ENCODE measurements at places on chromosomes 7 and 10.

GRCh38 chr7:141158561-141158960 is 84.7 kb downstream of the TMEM178B start:
- no peak for DNase-seq

GRCh38 chr7:94239661-94240234 is 154.9 kb upstream of the COL1A2 start:
- no peak for DNase-seq

DNA sequence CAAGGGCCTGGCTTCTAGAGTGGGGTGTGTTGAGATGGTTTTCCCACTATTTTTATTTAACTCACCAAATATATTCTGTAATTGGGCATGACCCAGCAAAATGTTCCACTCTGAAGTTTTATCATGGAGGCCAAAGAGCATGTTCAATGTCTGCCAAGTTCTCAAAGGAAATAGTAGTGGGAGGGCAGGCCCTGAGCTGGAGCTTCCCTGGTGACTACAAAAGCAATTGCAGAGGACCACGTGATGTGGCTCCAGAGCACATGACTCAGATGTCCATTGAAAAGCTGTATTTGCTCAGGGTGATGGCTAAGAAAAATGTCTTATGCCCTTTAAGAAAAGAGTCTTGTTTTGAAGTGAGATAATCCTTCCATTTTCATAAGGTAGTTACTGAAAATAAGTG is 1024.8 kb downstream of the LRMDA start:
- DNase-seq = no peak

- no peak for DNase-seq
Observed at GRCh38 chr10:131396121-131397050, 84.9 kb upstream of the TCERG1L start.

GRCh38 chr7:47039904-47040303 is 542.0 kb downstream of the TNS3 start:
- no peak for DNase-seq

DNA sequence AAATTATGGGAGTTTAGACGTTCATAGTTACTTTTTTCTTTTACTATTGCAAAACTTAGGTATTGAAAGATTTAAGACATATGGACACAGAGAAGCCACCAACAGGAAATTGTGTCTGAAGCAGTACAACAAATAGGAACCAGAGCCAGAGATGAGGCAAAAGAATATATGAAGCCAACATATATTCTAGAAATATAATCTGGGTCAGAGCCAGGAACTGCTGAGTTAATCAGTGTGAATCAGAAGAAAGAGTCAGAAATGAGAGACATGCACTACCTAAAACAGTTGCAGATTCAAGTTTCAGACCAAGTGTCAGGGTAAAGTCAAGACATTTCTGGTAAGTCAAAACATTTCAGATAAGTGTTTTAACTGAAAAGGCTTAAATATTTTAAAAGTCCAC is 67.7 kb downstream of the DGKB start:
- no peak for DNase-seq

DNA sequence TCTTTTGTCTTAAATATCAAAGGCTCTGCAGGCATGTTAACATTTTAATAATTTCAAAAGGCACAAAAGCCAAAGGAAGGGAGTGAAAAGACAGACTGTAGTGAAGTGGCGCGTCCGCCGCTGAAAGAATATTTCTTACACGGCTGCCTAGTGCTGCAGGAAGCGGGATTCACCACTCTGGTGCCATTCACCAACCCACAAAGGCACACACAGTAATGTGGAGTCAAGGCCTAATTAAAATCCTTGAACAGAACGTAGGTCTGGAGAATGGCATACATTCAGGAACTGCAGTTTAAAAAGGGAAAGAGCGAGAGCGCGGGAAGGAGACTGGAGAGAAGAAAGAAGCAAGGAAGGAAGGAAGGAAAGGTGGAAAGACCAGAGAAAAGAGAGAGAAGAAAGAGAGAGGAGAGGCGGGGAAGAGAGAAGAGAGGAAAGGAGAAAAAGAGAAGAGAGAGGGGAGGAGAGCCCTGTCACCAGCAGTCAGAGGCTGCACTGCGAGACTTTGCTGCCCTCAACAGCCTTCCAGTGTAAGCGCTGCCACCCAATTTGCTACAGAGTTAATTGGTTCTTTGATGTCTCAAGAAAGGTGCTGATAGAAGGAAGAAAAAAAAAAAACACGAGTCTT is 554.0 kb downstream of the MDFIC start:
- peak; percentile 61 for DNase-seq

DNA sequence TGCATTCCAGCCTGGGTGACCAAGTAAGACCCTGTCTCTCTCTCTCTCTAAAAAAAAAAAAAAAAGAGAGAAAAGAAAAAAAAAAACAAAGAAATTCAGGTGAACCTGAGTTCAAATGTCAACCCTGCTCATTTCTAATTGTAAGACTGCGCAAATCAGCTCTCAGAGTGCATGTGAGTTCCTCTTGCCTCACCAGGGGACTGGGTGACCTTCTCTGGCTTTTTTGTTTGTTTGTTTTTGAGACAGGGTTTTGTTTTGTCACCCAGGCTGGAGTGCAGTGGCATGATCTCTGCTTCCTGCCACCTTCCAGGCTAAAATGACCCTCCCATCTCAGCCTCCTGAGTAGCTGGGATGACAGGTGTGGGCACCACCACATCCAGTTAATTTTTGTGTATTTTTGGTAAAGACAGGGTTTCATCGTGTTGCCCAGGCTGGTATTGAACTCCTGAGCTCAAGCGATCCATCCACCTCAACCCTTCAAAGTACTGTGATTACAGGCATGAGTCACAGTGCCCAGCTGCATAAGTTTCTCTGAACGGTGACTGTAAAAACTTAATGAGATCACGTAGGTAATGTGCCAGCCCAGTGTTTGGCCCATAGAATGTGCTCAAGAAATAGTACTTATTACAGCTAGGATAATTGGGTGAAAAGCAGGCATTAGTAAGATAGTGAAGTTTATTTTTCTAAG is 45.3 kb upstream of the BAMBI start:
- no peak for DNase-seq

- DNase-seq = no peak
Observed at GRCh38 chr10:124279298-124279697, 139.4 kb downstream of the OAT start.

DNA sequence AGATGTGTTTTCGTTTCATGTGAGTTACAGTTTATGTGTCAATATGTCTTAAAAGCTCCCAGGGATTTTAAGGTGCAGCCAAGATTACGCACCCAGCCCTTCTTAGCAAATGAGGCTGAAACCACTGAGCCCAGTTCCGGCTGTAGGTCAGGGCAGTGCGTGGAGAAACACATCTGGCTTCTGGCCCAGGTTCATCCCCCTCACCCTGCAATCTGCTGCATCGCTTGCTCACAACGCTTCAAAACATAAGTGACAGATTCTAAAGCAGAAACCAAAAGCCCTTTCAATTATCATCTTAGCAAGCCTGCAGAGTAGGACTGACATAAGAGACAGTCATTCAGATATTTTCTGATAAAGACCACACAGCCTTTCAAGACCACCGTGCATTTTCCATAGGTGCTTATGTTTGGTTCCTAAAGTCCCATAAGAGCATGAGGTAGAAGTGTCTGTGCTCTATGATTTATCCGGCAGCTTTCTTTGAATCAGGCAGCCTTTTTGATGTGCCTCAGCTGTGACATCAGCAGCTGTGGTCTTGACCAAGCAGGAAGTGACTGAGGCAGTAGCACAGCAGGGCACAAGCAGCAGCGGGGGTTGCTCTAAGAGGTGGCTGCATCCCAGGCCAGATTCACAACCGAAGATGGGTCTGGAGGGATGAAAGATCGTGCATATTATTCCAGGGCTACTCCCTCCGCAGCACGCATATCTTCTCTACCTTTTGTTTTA is 72.1 kb upstream of the LYZL2 start:
- DNase-seq = no peak

GRCh38 chr10:27998178-27998953 is 513 bp downstream of the ODAD2 start:
- DNase-seq = no peak

DNA sequence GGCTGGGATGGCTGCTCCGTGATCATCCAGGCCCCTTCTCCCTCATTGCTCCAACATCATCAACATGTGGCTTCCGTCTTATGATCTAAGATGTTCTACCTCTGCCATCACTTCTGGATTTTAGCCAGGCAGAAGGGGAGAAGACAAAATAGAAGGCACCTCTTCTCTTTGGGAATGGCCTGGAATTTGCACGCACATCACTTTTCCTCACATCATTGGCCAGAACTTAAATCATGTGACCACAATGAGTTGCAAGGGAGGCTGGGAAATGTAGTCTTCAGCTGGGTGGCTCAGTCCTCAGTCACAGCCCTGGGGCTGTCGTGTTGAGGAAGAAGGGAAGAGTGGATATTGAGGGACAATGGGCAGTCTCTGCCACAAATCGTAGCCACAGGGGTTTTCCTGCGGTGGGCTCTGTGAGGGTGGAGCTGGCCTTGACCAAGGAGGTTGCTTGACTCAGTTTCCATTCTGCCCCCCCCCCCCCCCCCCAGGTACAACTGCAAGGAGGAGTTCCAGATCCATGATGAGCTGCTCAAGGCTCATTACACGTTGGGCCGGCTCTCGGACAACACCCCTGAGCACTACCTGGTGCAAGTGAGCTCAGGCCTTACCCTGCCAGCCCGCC is 50.3 kb downstream of the PALD1 start:
- DNase-seq = no peak

DNA sequence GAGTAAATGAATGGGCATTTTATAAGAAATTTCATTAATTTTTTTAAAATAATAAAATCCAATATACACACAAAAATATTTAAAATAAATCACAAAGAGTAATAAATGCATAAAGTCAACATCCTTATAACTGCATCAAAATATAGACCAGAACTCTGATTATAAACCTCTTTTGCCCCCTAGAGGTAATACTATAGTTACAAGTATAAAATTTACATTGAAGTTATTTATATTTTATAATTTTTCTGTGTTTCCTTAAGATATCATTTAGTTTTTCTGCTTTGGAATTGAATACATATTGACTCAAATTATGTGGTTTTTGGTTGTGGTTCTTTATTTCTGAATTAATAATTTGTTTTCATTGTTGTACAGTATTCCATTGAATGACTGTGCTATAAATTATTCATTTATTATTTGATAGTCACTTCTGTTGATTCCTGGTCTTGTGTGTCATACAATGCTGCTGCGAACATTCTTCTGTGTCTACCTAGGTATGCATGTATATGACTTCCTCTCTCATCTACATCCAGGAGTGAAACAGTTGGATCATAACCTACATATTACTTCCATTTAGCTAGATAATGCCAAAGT is 673.6 kb downstream of the IPMK start:
- DNase-seq = no peak

GRCh38 chr10:74047304-74047703 is 49.4 kb downstream of the VCL start:
- DNase-seq = no peak

DNA sequence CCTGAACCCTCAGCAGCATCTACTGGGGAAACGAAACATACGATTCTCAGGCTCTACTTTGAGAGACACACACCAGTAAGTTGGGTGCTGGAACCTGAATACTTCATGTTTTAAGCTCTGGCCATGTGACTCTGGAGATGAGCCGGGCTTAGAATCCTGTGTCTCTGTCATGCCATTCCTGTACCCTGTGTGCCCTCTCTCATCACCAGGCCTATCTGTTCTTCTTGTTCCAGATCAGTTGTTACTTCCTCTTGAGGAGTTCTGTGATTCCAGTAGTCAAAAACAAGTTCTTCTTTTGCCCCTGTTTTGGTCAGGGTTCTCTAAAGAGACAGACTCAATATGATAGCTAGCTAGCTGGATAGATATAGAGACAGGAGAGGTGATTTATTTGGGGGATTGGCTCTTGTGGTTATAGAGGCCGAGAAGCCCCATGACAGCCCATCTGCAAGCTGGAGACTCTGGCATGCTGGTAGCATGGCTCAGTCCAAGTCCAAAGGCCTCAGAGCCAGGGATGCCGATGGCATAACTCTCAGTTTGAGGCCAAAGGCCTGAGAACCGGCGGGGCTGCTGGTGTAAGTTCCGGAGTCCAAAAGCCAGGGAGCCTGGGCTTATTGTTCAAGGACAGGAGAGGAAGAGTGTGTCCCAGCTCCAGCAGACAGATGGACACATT is 54.3 kb downstream of the CHN2 start:
- DNase-seq = no peak

DNA sequence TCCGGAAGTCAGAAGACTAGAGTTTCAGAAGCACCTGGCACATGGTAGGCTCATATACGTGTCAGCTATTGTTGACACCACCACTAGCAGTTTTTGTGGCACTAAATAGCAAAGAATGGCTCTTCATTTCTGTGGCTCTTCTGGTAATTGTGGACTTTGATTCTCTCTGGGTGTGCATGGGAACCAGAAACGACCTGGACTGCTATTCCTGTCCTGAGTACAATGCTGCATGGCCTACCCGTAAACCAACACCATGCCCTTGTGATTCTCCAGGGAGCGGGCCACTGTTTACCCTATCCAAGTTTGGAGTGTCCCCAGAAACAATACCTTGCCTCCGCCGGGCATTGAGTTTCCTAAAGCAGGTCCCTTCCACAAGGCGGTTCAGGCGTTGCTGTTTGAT is 162.9 kb upstream of the AOAH start:
- no peak for DNase-seq

- no peak for DNase-seq
Observed at GRCh38 chr7:50400114-50400513, 50.0 kb downstream of the FIGNL1 start.

DNA sequence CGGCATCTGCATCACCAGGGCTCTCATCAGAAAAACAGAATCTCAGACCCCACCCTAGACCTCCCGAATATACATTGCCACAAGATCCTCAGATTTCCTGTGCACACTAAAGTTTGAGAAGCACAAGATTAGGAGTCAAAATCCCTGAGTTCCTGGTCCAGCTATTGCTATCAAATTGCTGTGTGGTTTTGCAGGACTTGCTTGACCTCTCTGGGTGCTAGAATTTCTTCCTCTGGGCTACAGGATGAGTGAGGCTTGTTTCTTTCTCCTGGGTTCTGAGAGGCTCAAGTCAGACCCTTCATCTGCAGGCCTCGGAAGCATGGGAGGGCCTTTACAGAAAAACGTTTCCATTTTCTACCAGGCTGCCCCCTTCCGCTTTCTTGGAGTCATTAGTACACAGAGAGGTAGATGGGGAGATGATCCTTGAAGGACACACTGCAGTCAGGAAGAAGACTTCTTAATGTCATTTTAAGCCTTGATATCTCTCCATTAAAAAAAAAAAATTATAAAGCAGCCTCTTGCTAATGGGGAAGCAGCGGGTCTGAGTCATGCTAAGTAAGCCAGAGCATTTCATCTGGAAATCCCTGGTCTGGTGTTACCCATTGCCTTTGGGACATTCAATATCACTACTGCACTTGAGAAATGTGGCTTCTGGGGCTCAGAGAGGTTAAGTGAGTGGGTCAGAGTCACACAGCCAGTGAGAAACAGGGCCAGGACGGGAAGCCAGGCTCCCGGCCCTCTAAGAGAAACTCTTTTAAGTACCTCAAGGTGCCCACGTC is 173.5 kb downstream of the KCNMA1 start:
- no peak for DNase-seq

- no peak for DNase-seq
Observed at GRCh38 chr10:37856881-37857286, 526 bp downstream of the ZNF248 start.

DNA sequence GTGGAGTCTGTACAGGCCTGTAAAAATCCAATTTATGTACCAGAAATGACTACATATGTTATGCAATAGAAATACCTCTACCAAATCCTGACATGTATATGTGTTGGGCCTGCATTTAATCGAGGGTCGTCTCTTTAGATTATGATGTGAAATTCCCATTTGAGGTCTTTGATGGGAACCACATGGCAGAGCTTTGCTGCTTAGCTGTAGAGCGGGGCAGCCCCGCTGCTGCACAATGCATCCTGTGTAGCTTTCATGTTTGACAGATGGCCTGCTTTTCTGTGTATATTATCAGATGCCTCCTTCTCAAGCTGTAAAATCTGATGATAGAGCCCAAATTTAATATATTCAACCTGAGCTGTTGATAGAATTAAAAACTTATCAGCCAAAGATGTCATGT is 65.8 kb downstream of the RAB18 start:
- DNase-seq = no peak
